Fibroblast of skin of scalp (primary cell): ENCODE measurements at places on chromosomes 6 and 20.
A peak's percentile ranks its signal among the peaks of the same experiment; 100 is the strongest.

DNA sequence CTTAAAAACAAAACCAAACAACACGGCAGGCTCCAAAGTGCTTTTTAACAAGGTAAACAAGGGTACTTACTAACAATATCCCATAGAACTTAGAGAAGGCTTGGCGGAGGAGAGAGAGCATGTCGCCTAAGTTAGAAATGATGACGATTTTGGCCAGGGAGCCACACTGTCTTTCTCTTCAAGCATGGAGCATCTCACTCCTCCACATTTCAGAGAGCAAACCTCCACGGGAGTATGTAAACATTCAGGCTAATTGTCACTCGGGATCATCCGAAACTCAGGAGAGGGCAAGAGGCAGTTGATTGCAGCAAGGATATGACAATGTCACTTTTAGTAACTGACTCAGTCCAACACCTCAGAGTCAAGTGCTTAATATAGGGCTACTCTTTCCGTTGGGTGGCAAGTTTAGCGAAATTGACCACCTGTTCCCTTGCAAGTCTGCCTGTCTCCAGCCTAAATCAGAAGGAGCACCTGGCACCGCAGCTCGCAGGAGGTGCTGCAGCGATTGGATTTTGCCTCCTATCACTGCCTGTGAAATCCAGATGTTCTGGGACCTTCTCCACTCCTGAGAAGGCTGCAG is 65.8 kb upstream of the RPS6KA2 start:
- DNase-seq = no peak

GRCh38 chr6:30171677-30172471 is 8.5 kb downstream of the TRIM15 start:
- peak; percentile 12 for DNase-seq

GRCh38 chr20:1086277-1087213 is 31.9 kb upstream of the PSMF1 start:
- no peak for DNase-seq

DNA sequence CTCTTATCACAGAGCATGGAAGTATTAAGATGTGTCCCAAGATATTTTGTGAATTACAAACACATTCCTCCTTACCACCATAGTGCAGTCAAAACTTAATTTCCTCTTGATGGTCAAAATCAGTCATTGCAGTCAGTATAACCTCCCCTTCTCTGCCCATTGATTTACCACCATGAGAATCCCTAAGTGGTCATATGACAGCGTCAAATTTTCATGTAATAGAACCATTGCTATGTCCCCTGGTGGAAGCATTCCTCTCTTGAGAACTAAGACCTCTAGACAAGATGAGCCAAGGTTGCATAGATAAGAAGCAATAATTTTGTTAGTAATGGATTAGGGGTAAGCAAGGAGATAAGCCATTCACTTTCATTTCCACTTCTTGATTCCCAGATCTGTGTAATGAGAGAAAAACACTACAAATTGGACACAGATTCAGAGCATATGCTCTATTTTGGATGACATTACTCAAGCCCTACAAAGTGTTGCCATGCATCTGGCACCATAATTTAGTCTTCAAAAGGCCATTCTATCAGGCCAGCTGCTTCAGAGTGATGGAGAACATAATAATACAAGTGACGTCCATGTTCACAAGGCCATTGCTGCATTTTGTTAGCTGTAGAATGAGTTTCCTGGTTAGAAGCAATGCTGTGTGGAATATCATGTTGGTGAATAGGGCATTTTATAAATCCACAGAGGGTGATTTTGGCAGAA is 49.6 kb upstream of the PDE7B start:
- no peak for DNase-seq

DNA sequence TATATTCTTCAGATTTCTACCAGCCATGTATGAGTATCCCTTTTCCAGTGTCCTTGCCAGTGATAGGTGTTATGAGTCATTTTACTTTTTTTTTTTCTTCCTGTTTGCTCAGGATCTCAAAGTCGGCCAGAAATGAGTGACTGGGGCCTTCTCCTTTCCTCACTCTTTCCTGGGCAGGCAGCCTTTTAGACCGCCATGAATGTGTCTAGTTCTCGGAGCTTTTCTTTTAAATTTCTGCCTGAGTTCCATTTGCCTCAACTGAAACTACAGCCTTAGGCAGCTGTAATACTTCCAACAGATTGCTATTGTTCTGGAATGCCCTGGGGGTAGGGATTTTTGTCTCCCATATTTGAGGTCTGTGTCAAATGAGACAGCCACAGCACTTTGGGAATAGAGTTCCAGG is 83.7 kb downstream of the STXBP5 start:
- DNase-seq = peak; percentile 48

GRCh38 chr6:111601886-111602285 is 3.8 kb downstream of the TRAF3IP2 start:
- peak; percentile 87 for DNase-seq

GRCh38 chr20:37473249-37474000 is 47.6 kb upstream of the NNAT start:
- DNase-seq = no peak

DNA sequence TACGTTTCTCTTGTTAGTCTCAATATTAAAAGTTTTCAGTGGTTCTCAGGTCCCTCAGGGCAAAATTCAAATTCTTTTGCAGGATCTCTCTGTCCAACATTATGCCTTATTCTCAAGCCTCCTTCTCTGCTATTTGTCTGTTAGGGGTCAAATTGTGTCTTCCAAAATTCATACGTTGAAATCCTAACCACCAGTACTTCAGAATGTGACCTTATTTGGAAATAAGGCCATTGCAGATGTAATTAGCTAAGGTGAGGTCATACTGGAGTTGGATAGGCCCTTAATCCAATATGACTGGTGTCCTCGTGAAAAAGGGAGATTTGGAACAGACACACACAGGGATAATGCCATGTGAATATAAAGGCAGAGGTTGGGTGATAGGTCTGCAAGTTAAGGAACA is 64.1 kb upstream of the ADGRF1 start:
- DNase-seq = no peak

DNA sequence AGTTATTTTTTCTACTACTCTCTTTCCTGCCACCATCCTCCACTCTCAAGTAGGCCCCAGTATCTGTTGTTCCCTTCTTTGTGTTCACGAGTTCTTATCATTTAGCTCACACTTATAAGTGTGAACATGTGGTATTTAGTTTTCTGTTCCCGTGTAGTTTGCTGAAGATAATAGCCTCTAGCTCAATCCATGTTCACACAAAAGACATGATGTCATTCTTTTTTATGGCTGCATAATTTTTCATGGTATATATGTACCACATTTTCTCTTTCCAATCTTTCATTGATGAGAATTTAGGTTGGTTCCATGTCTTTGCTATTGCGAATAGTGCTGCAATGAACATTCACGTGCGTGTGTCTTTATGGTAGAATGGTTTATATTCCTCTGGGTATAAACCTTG is 237.9 kb upstream of the FERMT1 start:
- DNase-seq = no peak

GRCh38 chr20:44832724-44833123 is 22.4 kb upstream of the RIMS4 start:
- peak; percentile 45 for DNase-seq

- no peak for DNase-seq
These were observed 55.6 kb downstream of the EZR start for GRCh38 chr6:158763434-158764182.

GRCh38 chr6:116511424-116512110 is at the start of gene CALHM5:
CALHM5 (plus strand) TSS chr6:116511639; CDS start chr6:116511697, 58 bp downstream.
- peak; percentile 91 for DNase-seq

GRCh38 chr20:46872328-46873211 is 22.1 kb upstream of the EYA2 start:
- no peak for DNase-seq

GRCh38 chr6:26205625-26206574 is 118.7 kb downstream of the HFE start:
- peak; percentile 86 for DNase-seq

DNA sequence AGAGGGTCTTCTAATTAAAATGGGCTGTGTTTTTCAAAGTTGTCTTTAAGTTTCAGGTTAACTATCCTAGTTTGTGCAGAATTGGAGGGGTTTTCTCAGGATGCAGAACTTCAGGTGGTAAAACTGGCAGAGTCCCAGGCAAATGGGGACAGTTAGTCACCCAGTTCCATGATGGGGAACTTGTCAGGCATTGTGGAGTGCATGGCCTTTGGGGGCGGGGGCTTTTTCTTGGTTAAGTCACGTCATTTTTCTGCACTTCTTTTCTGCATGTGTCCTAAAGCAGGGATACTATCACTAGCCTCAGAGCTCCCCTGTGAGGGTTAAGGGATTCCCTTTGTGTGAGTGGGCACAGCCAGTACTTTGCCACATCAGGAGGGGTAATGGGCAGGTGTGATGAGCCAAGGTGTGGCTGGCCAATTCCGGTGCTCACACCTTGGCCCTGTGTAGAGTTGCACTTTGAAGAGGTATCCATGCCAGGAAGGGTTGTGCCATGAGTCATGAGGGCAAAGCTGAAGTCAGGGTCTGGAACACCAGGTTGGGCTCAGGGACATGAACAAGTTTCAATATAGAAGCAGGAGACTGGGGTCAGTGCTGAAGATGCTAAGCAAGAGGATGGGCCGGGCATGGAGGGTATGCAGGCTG is 126.0 kb upstream of the RREB1 start:
- no peak for DNase-seq

DNA sequence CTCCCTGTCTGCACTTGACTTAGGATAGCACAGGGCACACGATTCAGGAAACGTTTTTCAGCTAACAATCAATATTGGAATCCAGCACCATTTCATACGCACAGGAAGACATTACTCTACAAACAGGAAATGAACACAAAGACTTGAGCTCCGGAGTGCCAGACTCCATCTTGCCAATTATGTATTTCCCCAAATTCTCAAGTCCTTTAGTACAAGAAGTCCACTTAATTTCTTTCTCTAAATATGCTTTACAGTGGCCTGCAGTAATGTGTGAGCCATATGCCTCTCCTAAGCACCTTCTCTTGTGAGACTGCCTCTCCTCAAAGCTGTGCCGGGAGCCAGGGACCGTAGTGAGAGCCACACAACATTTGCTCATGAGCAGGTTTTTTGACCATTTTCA is 168.2 kb downstream of the THBS2 start:
- DNase-seq = no peak

GRCh38 chr20:61835301-61835700 is 230.4 kb downstream of the TAF4 start:
- peak; percentile 9 for DNase-seq

DNA sequence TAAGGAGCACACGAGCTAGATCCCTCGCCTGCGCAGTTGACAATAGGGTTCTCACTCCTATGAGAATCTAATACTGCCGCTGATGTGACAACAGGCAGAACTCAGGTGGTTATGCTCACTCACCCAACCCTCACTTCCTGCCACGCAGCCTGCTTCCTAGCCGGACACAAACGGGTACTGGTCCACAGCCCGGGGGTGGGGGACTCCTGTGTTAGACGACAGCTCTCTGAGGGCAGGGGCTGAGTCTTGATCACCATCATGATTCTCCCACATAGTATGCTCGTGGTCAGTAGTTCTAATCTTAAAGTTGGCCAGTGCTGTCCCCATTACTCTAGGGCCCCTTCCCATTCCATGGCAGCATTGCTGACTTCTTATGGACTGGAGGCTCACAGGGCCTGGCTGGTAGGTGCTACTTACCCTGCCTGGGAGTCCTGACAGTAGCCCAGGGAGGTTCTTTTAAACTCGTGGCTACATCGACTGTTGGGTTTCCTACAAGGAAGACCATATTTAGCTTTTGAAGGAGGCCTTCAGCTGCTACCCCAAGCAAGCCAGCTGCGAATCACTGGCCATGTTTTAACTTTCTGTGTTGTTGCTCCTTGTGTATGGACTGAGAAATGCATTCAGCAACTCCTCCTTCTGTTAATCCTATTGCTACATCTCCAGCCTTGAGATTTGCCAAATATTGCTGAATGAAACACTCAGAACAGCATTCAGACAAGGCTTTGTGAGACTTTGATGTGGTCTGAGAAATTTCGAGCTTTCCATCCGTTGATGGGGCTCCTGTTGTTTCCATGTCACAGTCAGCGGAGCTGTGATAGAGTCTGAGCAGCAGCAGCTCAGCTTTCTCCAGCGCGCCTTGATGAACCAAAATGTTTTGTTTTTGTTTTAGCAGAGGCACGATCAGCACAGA is 300.3 kb downstream of the NRN1 start:
- DNase-seq = peak; percentile 22

DNA sequence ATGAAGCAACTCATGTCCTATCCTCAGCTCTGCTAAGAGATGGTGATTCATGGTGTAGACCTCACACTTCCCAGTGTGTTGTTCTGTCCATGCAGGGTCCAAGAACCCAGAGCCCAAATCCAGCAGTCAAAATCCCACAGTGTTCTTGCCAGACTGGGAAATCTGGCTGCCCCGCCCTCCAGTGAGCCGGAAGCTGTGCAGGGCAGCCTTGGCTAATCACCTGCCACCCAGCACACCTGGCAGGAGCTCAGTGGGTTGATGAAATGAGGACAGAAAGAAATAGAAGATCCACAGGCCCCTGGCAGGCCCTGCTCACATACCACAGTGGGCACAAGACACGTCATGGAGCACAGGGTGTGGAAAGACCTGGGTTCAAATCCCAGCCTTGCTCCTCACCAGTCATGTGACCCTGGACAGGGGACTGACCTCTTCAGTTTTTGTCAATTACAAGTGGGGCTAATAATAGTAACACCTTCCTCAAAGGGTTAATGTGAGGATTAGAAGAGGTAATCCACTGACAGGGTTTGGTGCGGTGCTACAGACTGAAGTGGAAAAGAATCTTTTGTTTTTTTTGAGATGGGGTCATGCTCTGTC is 13.6 kb upstream of the GUCA1A start:
- DNase-seq = no peak

DNA sequence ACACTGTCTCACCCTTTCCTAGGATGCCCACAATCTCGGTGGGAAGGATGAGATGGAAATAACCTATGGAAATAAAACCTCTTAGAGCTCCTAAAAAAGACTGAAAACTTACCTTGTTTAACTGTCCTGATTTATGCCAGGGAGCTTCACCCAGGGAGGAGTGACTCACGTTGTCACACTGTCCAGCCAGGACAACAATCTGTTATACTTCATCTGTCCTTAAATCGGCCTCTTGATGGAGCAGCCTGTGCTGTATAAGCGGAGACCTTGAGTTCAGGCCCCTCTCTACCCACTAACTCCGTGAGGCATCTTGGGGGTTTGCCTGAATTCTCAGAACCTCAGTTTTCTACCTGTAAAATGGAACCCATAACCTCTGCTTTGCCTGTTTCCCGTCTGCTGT is 9.2 kb upstream of the KIAA1755 start:
- no peak for DNase-seq

DNA sequence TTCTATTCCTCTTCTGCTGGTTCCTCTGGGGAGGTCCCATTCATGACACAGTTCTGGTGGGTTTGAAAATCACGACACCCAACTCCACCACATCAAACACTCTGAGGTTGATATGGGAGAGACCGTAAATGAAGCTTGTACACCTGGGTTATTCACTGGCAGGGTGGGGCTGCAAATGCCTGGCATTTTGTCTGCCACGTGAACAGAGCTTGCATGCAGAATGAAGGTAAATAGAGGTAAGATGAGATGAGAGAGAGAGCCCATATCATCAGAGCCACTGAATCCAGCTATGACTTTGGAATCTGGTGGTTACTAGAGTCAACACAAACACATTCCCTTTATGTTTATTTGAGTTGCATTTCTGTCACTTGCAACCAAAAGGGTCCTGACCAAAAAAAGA is 97.4 kb downstream of the BANF2 start:
- no peak for DNase-seq

GRCh38 chr6:44002593-44003344 is 124.5 kb downstream of the MRPL14 start:
- peak; percentile 80 for DNase-seq

- DNase-seq = peak; percentile 60
These were observed 42.0 kb upstream of the PLCG1 start for GRCh38 chr20:41095110-41095969.

- no peak for DNase-seq
These were observed 30.7 kb upstream of the COL10A1 start for GRCh38 chr6:116156405-116157326.

GRCh38 chr20:31547720-31548298 is 33.6 kb downstream of the HM13 start:
- no peak for DNase-seq
